Heart right ventricle (tissue), 16 donors: ENCODE measurements at places on chromosomes 1 and 21.

- no peak for DNase-seq
Observed at GRCh38 chr1:156439777-156440183, 60.8 kb downstream of the MEF2D start.

- DNase-seq: no peak
Observed at GRCh38 chr21:21003701-21004100, 5.5 kb downstream of the NCAM2 start.

- DNase-seq: no peak
Observed at GRCh38 chr1:11450310-11450709, 28.6 kb upstream of the DISP3 start.

GRCh38 chr1:218081358-218081757 lies 203.7 kb upstream of the RRP15 start:
- no peak for DNase-seq

GRCh38 chr21:37700641-37701202 lies 215.5 kb downstream of the KCNJ6 start:
- DNase-seq: peak; percentile 11

DNA sequence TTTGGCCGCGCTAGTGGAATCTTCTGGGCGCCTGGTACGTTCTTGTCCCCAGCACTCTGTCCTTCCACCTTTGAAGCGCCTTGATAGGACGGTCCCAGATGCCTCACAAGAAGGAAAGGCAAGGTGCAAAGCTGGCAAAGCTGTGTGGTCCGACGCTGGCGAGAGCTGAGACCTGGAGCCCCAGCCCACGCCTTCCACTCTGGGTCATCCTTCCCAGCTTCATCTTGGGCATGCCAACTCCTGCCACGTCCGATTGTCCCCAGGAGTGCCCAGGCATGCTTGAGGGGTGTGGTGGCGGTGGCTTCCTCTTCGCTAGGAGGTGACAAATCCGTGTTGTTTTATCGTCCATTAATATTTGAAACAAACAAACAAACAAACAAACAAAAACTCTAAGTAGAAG lies 123.9 kb upstream of the DPYD start:
- no peak for DNase-seq

DNA sequence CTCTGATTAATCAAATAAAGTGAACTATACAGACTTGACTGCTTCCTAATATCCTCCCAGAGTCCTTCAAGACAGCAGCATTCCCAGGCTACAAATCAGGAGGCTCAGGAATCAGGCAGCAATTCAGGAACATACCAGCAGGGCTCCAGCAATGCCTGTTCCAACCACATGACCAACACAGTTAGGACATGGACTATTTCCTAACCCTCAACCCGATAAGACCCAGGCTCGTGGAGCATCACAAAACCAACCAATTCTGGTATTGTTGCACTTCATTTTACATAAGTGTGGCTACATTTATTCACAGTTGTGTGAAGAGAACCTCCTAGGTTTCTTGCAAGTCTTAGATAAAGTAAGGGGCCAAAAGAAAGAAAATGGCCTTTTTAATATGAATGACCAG lies 546.2 kb upstream of the ADGRL2 start:
- DNase-seq: no peak

- DNase-seq: no peak
Observed at GRCh38 chr1:212237651-212238050, 47.6 kb upstream of the PPP2R5A start.

DNA sequence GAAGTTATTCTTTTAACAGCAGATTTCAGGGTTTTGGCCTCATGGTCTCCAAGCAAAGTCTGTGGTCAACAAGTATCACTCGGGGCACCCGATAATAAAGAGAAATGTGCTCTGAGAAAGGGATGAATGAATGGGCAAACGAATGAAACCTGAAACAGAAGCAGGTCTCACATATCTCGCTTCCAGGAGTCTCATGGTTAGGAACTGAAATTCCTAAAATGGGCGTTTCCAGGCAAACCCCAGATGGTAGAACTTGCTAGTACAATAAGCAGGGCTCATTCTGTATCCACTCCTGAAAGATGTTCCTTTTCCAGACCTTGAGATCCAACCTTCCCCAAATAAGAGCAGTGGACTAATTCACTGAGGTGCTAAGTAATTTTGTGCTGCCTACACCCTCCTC lies 87.2 kb downstream of the LAMC2 start:
- DNase-seq: no peak

- no peak for DNase-seq
Observed at GRCh38 chr1:86845514-86845913, 68.4 kb downstream of the SELENOF start.

DNA sequence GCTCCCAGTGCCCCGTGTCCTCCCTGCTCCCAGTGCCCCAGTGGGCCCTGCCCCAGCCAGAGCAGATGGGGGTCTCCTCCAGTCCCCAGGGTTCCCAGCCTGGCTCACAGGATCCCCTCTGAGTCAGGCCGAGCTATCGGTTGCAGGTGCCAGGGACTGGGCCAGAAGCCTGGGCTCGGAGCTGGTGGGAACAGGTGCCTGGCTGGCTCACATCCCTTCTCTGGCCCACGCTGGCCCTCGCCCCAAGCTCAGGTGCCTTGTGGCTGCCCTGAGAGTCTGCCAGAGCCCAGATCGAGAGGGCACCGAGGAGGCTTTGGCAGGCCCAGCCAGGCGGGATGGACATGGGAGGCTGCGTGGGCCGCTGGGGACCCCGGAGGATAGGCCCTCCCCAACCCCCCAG lies 18.9 kb downstream of the PLCH2 start:
- DNase-seq: no peak

DNA sequence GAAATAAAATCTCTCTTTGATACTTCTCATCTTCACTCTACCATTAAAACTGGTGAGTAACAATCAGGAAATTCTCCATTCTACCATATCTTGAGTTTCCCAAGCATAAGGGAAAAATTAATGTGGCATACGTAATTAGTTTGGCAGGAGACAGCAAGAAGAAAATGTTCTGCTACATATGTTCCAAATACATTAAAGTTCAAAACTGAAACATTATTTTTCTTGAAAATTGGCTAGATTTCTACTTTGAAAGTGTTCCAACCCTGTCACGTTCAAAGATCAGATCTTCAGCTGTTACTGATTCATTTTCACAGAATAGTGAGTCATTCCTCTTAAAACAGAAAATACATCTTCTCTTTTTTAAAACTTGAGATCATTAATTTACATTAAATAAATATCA lies 48.5 kb downstream of the PIGK start:
- DNase-seq: no peak

DNA sequence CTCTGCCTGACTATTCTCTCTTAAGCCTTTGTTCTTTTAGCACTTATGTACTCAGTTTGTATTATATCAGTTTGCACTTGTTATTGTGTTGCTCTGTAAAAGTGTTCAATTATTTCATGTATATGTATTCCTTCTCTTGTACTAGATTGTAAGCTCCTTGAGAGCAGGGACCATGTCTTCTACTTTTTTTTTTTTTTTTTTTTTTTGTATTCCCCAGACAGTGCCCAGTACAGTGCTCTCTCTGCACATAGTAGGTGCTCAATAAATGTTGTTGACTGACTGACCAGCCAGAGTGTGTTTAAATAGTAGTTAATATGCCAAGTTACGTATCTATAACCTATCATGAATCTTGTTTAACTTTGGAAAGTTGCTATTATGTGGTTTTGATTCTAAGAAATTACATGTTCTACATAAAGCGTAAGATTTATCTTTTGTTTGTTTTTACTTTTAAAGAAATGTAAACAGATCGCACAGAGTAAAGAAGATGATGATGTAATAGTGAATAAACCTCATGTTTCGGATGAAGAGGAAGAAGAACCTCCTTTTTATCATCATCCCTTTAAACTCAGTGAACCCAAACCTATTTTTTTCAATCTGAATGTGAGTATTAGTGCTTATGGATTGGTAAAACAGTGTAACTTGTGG lies 16.1 kb downstream of the SON start:
- no peak for DNase-seq

DNA sequence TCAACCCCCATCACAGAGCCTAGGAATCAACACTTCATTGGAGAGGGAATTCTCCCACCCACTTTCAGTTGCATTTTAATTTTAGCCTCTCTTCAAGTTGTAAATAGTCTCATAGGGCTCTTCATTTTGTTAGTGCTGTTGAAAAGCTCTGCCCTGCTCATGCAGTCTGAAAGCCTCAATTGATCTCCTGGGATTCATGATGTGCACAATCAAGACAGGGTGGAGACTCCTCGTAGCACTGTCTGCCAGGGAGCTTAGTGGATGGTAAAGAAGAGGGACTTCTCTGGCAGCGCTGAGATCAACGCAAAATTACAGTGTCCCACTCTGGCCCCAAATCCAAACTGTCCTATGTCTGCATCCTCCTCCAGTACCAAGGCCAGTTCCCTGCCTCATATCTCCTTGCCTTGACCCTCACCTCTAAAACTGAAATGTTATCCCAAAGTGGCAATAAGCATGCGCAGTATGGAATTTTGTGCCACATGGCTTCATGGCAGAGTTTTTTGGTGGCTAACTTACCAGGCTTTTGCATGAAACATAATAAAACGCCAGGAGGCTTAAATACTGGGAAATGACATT lies 282.2 kb downstream of the CACNA1E start:
- DNase-seq: no peak

DNA sequence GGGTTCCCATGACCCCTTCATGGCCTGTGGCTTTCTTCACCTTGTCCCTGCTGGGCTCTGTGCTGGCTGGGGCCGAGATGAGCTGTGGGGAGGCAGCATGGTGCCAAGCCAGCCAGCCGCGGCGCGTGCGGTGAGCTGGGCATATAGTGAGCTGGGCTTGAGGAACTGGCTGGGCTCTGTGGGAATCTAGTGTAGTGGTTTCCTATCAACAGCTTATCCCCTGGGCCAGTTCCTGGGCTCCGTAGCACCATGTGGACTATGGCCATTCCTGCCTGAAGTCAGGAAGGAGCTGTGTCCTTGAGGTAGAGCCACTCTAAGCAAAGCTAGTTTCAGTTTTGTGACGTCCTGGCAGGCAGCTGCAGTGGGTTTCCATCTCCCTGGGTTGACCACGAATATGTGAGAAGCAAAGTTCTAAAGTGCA lies 1.8 kb downstream of the NCMAP start:
- no peak for DNase-seq

GRCh38 chr1:224375059-224375458 lies 18.4 kb downstream of the CNIH4 start:
- no peak for DNase-seq

DNA sequence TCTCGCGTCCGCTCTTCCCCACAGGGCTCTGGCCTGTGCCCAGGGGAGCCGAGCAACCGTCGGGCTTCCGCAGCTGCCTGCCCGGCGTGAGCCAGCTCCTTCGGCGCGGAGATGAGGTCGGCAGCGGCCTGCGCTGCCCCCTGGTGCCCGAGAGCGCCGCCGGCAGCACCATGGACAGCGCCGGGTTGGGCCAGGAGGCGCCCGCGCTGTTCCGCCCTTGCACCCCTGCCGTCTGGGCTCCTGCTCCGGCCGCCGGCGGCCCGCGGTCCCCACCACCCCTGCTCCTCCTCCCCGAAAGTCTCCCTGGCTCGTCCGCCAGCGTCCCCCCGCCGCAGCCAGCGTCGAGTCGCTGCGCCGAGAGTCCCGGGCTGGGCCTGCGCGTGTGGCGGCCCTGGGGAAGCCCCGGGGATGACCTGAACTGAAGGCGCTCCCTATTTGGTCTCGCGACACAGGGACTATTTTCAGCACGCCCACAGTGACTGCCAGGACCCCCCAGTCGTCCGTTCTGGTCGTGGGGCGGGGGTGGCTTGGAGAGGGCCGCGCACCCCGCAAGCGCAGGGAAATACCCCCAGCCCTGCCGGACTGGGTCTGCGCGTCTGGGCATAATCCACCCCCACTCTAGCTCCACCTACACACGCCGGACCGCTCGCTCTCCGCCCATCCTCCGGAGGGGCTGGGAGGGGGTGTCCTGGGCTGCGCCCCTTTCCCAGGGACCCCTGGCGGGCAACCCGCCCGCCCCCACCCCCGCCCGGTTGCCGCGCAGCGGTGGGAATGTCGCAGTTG lies 1.3 kb downstream of the HES3 start:
- DNase-seq: peak; percentile 86

- DNase-seq: no peak
Observed at GRCh38 chr1:34907487-34908090, 21.9 kb downstream of the DLGAP3 start.

- no peak for DNase-seq
Observed at GRCh38 chr1:184827600-184828368, 73.1 kb upstream of the EDEM3 start.

- no peak for DNase-seq
Observed at GRCh38 chr1:93344886-93345632, 648 bp upstream of the DR1 start.

DNA sequence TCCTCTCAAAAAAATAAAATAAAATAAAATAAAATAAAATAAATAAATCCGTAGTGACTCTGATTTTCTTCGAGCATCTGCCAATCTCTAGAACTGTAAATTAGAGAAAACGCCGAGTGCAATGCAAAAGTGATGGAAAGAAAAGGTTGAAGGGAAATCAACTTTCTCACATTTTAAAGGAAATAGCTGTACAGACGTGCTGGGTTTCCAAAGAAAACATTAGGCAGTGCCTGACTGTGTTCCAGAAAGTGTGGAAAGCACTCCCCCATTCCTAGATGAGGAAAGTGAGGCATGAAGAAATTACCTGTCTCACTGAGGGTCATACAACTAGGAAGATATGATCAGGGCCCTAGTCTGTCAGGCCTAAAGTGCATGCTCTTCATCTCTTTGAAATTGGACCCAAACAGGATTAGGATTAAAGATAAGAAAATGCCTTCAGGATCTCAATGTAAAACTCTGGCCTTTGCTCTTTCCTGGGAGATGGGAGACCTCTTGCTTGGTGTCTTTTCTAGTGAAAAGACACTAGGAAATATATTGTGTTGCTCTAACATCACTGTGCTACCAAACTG lies 1.8 kb upstream of the PTPN14 start:
- no peak for DNase-seq

DNA sequence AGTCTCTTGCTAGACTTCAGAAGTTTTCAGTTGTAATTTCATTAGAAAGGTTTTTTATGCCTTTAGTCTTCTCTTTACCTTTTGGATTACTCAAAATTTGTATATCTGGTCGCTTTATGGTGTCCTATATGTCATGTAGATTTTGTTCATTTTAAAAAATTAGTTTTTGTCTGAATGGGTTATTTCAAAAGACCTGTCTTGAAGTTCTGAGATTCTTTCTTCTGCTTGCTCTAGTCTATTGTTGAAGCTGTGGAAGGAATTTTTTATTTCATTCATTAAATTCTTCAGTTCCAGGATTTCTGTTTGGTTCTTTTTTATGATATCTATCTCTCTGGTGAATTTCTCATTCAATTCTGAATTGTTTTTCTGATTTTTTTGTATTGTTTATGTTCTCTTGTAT lies 46.5 kb upstream of the GCLM start:
- DNase-seq: no peak

DNA sequence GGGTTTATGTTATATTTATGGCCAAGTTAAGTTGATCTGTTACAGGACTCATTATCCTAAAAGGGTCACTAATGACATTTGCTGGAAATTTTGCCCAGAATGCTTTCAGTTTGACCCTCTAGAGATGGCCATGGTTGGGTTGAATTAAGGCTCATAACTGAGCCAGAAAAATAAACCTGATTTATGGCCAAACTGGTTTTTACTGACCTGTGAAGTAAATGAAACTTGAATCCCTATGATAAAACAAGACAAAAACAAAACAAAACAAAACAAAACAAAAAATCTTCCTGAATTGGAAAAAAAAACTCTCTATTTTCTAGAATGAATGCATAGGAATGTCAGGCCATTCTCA lies 72.5 kb upstream of the CLDN14 start:
- no peak for DNase-seq
